ENCODE measurements at places on chromosomes 3 and 15.

- no peak for DNase-seq
Observed at GRCh38 chr15:55253580-55253979, 36.0 kb downstream of the RAB27A start.

DNA sequence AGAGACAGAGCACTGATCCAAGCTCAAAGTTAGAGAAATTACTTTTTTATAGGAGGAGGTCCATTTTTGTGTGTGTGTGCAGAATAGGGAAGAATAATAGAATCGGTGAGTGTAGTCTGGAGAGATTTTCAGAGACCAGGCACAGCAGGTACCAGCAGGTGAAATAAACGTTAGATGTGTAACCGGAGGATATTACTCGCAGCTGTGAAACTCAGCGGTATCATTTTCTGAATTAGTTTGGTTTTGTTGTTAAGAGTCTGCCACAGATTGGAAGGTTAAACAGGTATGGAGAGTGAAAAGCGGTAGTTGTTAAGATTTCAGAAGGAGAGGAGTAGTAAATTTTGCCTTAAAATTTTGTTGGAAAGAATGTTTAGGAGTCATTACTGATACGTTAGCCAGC, 69.9 kb downstream of the RGMA start:
- no peak for DNase-seq

GRCh38 chr15:44219073-44219472, 24.0 kb upstream of the FRMD5 start:
- peak; percentile 26 for DNase-seq

- DNase-seq: no peak
Observed at GRCh38 chr3:153927107-153927506, 194.1 kb upstream of the ARHGEF26 start.

DNA sequence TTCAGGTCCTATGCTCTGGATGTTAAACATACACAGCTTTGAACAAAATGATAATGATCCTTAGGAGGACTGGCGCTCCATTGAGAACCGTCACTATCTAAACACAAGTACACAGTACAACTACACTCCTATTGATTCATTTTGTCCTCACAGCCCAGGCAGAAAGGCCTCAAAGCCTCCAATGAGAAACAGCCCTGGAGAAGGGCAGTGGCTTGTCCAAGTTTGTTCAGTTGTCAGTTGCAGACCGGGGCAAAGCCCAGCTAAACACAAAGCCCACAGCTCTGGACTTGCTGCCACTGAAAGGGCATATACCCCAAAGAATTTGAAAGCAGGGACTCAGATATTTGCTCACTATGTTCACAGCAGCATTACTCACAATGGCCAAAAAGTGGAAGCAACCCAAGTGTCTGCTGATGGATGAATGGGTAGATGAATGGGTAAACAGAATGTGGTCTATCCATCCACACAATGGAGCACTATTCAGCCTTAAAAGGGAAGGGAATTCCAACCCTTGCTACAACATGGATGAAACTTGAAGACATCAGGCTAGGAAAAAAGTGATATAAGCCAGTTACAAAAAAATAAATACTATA, 34.7 kb downstream of the NUP210 start:
- DNase-seq: no peak

GRCh38 chr3:99576904-99577559, 61.4 kb upstream of the COL8A1 start:
- DNase-seq: no peak

- no peak for DNase-seq
Observed at GRCh38 chr3:182911782-182912111, 68.6 kb downstream of the DCUN1D1 start.

DNA sequence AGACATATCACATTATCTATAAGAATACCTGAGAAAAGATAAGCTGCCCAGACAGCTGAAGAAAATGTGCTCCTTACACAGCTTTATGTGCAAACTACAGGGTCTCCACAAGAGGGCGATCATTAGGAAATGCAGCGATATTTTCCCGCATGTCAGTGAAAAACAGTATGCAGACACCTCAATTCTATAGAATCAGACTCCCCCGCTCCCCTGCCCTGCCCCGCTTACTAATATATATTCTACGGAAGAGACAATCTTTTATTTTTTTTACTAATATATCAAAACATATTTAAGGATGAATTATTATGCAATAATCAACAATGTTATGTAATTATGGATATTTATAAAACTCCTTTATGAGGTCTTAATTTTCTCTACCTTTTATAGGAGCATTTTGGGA, 681.3 kb downstream of the ROBO1 start:
- peak; percentile 9 for DNase-seq

GRCh38 chr15:100672959-100673358, 70.6 kb downstream of the ASB7 start:
- no peak for DNase-seq

GRCh38 chr15:61951949-61952348, 108.3 kb downstream of the VPS13C start:
- DNase-seq: no peak

- DNase-seq: no peak
Observed at GRCh38 chr15:30072630-30073029, 10.1 kb upstream of the GOLGA8J start.

DNA sequence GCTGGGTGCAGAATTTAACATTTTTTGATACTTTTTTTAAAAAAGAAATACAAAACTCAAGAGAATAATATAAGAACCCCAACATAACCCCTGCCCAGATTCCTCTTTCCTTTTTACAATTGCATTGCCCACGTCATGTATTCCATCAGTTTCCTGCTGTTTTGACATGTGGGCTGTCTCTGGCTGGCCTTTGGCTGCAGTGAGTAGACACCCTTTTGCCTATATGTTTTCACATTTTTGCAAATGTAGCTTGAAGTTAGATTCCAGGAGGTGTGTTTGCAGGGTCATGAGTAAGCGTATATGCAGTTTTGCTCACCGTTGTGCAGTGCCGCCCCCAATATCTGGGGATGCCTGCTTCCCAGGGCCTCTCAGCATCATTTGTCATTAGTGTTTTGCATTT, 28.0 kb upstream of the ATP10A start:
- DNase-seq: no peak

- DNase-seq: no peak
Observed at GRCh38 chr15:65512807-65513416, 4.6 kb downstream of the DPP8 start.

DNA sequence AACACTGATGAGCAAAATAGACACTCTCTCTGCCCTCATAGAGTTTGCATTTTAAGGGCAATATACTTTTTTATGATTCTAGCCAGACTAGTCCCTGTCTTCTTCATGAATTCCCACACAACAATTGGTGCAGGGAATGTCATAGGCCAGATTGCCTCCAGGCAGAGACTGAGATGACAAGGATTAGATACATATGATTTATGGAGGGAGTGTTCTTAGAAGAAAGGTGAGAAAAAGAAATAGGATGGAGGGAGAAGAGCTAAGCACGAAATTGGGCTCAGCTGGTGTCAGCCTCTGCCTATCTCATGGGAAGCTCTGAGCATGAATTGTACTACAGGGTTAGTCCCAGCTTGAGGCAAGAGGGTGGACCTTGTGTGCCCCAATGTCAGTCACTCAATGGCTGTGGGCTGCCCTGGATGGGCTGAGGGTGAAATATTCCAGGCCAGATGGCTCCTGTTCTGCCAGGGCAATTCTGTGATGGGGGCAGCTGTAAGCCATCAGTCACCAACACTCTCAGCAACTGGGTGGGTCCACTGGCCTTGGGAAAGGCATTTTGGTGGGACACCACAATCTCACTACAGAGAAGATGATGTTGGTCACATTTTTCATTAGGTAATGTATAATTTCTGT, 31.1 kb downstream of the EIF1B start:
- DNase-seq: no peak

DNA sequence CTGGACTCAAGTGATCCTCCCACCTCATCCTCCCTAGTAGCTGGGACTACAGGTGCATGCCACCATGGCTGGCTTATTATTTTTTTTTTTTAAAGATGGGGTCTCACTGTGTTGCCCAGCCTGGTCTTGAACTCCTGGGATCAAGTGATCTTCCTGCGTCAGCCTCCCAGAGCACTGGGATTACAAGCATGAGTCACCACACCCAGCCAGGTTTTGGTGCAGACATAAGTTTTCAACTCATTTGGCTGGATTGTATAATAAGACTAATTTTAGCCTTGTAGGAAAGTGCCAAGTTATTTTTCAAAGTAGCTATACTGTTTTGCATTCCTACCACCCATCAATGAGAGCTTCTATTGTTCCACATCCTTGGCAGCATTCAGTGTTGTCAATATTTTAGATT, 32.1 kb downstream of the BUB1B start:
- DNase-seq: no peak

DNA sequence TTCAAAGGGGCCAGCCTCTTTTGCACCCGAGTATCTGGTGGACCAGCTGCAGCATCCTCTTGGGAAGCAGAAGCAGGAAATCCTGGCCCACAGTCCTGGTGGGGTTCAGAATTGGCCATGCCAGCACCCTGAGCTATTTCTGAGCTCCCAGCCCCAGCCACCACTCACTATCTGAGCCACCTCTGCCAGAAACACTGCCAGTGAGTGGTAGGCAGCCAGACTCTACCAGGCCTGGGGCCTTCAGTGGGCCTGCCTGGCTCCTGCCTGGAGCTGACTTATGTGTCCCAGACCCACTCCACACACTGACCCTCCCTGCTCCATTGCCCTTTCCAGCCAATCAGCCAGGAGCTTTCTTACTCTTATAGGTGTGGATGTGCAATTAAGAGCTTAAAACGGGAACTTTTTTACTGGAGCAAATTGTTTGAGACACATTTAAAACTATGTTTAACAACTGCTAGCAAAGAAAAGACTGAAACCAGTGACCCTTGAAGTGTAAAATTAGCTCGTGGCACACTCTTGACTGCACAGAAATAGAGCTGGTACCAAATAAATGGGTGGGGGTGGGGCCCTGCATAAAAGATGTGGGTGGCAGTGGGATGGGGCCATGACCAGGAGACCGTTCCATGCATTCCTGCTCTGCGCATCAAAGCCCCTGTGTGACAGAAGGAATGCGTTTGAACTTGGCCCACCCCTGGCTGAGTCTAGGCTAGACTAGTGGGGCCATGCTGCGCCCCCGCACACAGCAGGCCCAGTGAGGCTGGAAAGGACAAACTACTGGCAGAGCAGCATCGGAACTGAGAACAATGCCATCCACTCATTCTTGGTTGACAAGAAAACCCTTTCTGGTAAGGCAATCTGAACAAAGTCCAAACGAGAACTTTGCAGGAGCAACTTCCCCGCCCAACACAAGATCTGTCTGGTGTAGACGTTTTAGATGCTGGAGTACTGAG, 48.0 kb downstream of the CTNNB1 start:
- DNase-seq: no peak

DNA sequence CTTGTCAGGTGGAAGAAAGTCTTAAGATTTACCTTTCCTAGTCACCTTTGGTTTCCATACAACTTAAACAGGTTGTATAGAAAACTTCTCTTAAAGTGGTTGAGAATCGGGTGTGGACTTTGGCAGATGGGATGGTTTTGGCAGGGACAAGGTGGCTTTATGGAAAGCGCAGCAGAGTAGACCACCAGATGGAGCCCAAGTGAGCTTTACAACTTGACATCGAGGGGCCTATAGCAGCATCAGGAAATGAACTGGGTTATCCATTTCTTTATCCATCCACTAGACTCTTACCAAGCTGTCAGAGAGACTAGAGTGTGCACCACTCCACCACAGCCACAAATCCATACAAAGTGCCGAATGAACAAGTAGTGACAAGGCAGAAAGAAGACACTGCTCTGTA, 85.3 kb upstream of the MBNL1 start:
- peak; percentile 35 for DNase-seq

- DNase-seq: no peak
Observed at GRCh38 chr3:99846477-99847160, 29.0 kb downstream of the CMSS1 start.

DNA sequence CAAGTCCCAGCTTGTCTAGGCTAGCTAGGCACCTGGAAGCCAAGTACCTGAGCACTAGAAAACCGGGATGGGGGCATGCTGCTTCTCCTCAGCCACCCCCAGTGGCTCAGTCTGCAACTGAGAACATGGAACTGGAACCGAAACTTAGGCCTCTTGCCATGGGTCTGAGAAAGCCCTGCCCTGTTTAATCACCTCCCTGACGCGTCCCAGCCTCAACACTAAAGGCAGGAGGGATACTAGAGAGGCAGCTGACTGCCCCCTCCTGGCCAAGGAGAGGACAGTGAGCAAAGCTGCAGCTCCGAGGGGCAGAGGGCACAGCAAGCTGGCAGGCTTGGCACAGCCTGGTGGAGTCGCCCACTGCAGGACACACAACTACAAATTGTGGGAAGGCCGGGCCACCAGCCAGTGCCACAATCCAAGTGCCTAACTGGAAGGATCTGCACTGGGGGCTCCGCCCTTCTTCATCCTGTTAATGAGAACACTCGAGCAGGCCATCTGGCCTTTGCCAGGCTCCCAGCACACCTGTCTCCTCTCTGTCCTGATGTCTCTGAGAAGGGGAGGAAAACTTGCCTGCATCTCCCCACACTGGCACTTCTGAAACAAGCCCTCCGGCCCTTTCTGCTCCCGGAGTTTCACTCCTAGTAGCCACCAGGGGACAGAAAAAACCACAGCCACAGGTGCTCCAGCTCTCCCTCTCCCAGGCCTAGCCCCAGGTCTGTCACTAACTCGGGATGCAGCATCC, 53.7 kb downstream of the BDH1 start:
- peak; percentile 79 for DNase-seq

GRCh38 chr3:70273492-70273891, 38.9 kb downstream of the MDFIC2 start:
- no peak for DNase-seq

- no peak for DNase-seq
Observed at GRCh38 chr15:90165659-90166489, 35.3 kb upstream of the SEMA4B start.

GRCh38 chr15:82146576-82146975, 100.8 kb upstream of the MEX3B start:
- no peak for DNase-seq

GRCh38 chr15:78709263-78709882, 68.4 kb upstream of the CHRNB4 start:
- peak; percentile 78 for DNase-seq

DNA sequence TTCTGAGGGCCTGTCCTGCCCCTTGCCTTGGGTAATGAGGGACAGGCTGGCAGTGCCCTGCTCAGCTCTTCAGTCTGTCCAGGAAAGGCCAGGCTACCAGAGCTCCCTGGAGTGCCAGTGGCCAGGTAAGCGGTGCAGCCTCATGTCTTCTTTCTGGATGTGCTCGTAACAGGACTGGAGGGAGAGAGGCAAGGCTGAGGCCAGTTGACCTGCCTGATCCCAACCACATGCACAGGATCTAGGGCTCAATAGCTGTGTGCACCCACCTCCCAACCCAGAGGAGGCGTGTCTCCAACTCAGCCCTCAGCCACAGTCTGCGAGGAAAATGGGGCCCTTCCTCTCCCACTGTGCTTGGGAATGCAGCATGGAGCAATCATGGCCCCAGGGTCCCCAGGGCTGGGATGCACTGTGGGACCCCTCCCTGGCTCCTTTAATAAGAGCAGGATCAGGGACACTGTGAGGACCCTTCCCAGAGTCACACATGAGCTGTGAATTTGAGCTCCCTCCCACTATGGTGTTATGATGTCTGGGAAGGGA, 22.5 kb downstream of the ALS2CL start:
- no peak for DNase-seq

- no peak for DNase-seq
Observed at GRCh38 chr15:85625856-85626255, 168.9 kb downstream of the KLHL25 start.

All from NCI-H2171 (cell line).